ENCODE measurements at places on chromosomes 2 and 18. TPM values are rescaled to one million over a fixed set of nuclear protein-coding genes. Genes with fewer than 3 reads are reported as not detected.

- no peaks in the 10 kb centered on the region for H3K4me1 ChIP-seq
- DNase-seq: no peak
- no peak overlapping the region for H3K4me3 ChIP-seq
Observed at GRCh38 chr2:157287160-157287559, 29.7 kb downstream of the GALNT5 start.

GRCh38 chr2:34853646-34854045 is 1254.5 kb upstream of the FAM98A start:
- H3K27ac ChIP-seq: no peak overlapping the region
- H3K4me3 ChIP-seq: no peak overlapping the region
- H3K36me3 ChIP-seq: no peaks in the 10 kb centered on the region
- H3K27me3 ChIP-seq: no peaks in the 10 kb centered on the region

GRCh38 chr2:120511536-120511935 is 165.6 kb downstream of the INHBB start:
- H3K27ac ChIP-seq: no peak overlapping the region
- DNase-seq: no peak
- no peaks in the 10 kb centered on the region for H3K36me3 ChIP-seq
- no peaks in the 10 kb centered on the region for H3K4me1 ChIP-seq
- H3K27me3 ChIP-seq: peaks cover 3% of the 10 kb centered on the region
- H3K4me3 ChIP-seq: no peak overlapping the region

DNA sequence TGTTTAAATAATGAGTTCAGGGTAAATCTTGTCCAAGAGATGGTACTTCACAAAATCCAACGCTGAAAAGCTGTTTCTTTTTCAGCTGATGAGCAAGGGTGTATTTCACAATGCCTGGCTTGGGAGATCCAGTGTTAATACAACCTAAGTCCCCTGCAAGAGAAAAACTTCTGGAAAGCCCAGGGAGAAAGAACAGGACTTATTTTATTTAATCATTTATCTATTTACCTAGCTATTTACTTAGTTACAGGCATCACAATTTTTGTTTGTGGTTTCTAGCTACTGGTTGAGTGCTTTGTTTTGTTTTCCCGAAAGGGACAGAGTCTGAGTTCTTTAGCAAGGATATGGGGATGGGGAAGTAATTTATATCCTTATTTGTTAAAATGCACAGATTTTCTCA is 598.2 kb upstream of the SYT4 start:
- no peak overlapping the region for H3K4me3 ChIP-seq
- H3K27ac ChIP-seq: no peak overlapping the region
- H3K36me3 ChIP-seq: no peaks in the 10 kb centered on the region
- DNase-seq: no peak

DNA sequence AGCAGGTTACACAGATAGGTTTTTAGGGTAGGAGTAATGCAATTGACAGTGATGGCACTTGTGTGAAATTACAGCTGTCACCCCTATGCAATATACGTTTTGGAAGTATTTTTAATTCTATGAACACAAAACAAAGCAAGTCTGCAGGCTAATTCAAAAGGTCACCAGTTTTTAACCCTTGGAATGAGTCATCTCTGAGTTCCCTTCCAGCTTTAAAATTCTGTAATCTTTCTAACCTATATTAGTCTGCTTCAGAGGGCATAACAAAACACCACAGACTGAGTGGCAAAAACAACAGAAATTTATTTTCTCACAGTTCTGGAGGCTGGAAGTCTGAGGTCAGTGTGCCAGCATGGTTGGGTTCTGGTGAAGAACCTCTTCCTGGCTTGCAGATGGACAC is 596.9 kb upstream of the HNMT start:
- H3K36me3 ChIP-seq: no peaks in the 10 kb centered on the region
- no peaks in the 10 kb centered on the region for H3K27me3 ChIP-seq
- no peak for DNase-seq

DNA sequence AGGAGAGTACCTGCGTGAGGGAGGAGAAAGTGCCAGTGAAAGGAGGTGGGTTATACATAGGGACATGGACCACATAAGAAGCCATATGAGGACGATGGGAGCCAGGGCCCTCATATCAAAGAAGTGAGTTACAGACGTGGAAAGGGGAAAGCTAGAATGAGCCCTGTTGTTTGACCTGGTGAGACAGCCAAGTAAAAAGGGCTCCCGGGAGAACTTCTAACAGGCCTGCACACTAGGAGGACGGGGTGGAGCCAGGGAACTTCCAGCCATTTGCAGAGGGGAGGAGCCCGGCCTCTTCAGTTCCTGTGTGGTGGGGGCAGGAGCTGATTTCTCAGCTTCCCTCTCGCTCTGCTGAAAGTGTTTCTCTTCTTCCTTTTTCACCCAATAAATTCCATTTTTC is 84.1 kb upstream of the SLC66A3 start:
- peaks cover 4% of the 10 kb centered on the region for H3K4me1 ChIP-seq
- no peak overlapping the region for H3K27ac ChIP-seq
- no peak for DNase-seq
- no peak overlapping the region for H3K4me3 ChIP-seq
- H3K27me3 ChIP-seq: no peaks in the 10 kb centered on the region

- H3K36me3 ChIP-seq: no peaks in the 10 kb centered on the region
- no peaks in the 10 kb centered on the region for H3K27me3 ChIP-seq
- no peak overlapping the region for H3K4me3 ChIP-seq
- no peak overlapping the region for H3K27ac ChIP-seq
Observed at GRCh38 chr2:16040271-16041010, 100.1 kb downstream of the MYCN start.

GRCh38 chr2:110858135-110858725 is 125.9 kb downstream of the ACOXL start:
- DNase-seq: no peak
- no peak overlapping the region for H3K4me3 ChIP-seq
- H3K4me1 ChIP-seq: no peaks in the 10 kb centered on the region
- H3K27ac ChIP-seq: no peak overlapping the region
- H3K36me3 ChIP-seq: no peaks in the 10 kb centered on the region
- peaks cover 9% of the 10 kb centered on the region for H3K27me3 ChIP-seq

- H3K4me3 ChIP-seq: no peak overlapping the region
- no peak for DNase-seq
- no peaks in the 10 kb centered on the region for H3K36me3 ChIP-seq
- H3K4me1 ChIP-seq: peaks cover 3% of the 10 kb centered on the region
- no peaks in the 10 kb centered on the region for H3K27me3 ChIP-seq
Observed at GRCh38 chr2:43482961-43483360, 112.9 kb downstream of the THADA start.

GRCh38 chr2:68351997-68352396 is 13.1 kb upstream of the PLEK start:
- no peak overlapping the region for H3K4me3 ChIP-seq
- no peaks in the 10 kb centered on the region for H3K27me3 ChIP-seq
- no peaks in the 10 kb centered on the region for H3K4me1 ChIP-seq
- H3K36me3 ChIP-seq: no peaks in the 10 kb centered on the region
- no peak for DNase-seq

DNA sequence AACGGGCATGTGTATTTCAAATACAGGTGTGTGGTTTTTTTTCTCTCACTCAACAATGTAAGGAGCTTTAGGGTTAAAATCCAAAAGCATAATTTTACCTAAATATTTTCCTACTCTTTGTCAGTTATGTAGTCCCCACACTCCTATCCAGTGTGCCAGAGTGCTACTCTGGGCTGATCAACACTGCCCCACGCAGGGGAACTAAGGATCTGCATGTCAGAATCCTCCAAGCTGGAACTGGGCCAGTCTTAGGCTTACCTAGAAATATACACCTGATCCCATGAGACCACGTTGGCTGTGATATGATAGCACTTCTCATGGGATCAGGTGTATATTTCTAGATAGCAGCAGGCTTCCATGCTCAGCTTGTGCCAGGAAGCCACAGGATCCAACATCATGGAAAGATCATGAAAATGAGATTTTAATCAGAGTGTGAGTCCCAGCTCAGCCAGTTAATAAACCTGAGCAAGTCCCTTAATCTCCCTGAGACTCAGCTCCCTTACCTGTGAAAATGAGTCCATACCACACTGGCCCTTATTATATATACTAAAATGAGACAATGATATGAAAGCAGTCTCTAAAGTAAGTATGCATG is 29.7 kb downstream of the CCDC141 start:
- H3K4me1 ChIP-seq: no peaks in the 10 kb centered on the region
- no peak overlapping the region for H3K4me3 ChIP-seq
- DNase-seq: peak; percentile 4

DNA sequence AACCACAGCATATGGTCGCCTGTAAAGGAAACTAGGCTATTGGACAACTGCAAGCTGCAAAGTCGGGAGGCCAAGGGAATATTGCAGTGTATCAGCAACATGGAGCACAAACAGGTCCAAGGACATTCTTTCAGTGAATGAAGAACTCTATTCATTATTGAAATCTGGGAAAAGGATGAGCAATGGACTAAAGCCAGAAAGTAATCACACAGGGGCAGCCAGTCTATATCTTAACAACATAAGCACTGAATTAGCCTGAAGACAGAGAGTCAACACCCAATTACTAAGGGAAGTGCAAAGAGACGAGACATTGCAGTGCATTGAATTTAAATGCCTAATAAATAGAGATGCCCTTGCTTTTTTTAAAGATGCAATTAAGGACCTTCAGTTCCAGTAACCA is 615.5 kb upstream of the SETBP1 start:
- H3K4me1 ChIP-seq: no peaks in the 10 kb centered on the region
- H3K27ac ChIP-seq: no peak overlapping the region
- DNase-seq: no peak
- no peaks in the 10 kb centered on the region for H3K27me3 ChIP-seq
- no peak overlapping the region for H3K4me3 ChIP-seq
- H3K36me3 ChIP-seq: no peaks in the 10 kb centered on the region

DNA sequence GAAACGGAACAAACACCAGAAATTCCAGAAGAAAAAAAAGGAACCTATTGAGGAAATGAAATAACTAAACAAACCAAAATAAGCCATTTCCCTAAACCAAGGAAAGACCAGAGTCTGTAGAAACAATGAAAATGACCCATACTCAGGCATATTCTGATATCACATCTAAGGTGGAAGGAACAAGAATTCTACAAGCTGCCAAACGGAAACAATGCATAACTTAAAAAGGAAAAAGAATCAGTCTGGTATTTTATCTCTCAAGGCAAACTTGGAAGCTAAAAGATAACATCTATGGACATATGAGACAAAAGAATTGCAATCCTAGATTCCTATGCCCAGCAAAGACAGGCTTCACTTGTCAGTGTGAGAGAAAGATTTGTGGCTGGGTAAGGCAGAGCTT is 326.2 kb downstream of the PDE11A start:
- no peak for DNase-seq
- peaks cover 2% of the 10 kb centered on the region for H3K27me3 ChIP-seq
- no peaks in the 10 kb centered on the region for H3K36me3 ChIP-seq
- H3K4me1 ChIP-seq: no peaks in the 10 kb centered on the region

GRCh38 chr2:228786901-228787300 is 484.2 kb downstream of the PID1 start:
- H3K27ac ChIP-seq: no peak overlapping the region
- no peaks in the 10 kb centered on the region for H3K27me3 ChIP-seq
- no peak overlapping the region for H3K4me3 ChIP-seq
- no peaks in the 10 kb centered on the region for H3K36me3 ChIP-seq
- H3K4me1 ChIP-seq: no peaks in the 10 kb centered on the region

DNA sequence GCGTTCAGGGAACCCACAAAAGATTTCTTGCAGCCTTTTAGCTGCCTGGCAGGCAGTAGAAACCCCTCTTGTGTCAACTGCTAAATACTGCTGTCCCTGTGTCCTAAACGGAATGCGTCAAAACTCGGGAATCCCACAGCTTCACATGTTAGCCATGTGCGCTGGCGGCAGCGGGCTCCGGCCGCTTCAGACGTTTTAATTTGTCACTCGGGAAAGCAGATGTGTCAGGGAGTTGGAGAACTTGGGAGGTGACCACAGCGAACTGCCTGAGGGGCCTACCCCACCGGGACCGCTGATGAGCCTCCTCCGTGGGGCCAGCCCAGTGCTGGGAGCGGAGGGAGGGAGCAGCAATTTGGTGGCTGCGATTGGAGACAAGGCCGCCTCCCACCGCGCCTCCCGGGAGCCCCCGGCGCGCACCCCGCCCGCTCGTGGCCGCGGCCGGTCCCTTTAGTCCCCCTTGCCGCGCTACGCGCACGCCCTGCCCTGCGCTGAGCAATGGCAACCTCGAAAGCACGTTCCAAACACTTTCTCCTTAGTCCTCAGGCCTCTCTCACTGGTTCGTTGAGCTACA is 146.1 kb upstream of the SATB2 start:
- H3K27ac ChIP-seq: no peak overlapping the region
- H3K36me3 ChIP-seq: no peaks in the 10 kb centered on the region

GRCh38 chr2:99166218-99166617 is 11.5 kb downstream of the LIPT1 start:
- H3K4me3 ChIP-seq: no peak overlapping the region
- H3K4me1 ChIP-seq: no peaks in the 10 kb centered on the region
- no peak overlapping the region for H3K27ac ChIP-seq
- H3K36me3 ChIP-seq: peaks cover 27% of the 10 kb centered on the region
- no peaks in the 10 kb centered on the region for H3K27me3 ChIP-seq

- H3K27me3 ChIP-seq: no peaks in the 10 kb centered on the region
- H3K36me3 ChIP-seq: no peaks in the 10 kb centered on the region
- H3K4me3 ChIP-seq: no peak overlapping the region
- H3K27ac ChIP-seq: no peak overlapping the region
- H3K4me1 ChIP-seq: no peaks in the 10 kb centered on the region
Observed at GRCh38 chr2:9693646-9694045, 62.8 kb upstream of the YWHAQ start.

DNA sequence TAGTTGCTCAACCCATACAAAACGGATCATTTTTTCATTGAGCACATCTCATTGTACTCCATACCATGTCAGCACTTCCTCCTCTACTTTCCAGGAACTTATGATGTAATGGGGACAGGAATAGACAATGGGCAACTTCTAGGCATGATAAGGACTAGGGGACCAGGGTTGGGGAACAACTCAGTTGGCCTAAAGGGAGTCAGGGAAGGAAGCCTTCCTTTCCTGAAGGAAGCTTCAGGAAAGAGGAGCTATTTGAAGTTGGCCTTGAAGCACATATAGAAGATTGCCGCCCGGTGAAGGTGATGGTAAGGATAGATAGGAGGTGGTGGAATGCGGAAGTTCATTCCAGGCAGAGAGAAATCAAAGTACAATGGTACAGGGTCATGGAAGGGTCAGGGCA is 283.9 kb downstream of the SLC8A1 start:
- no peak overlapping the region for H3K27ac ChIP-seq
- no peak overlapping the region for H3K4me3 ChIP-seq
- DNase-seq: no peak
- H3K27me3 ChIP-seq: no peaks in the 10 kb centered on the region
- H3K36me3 ChIP-seq: no peaks in the 10 kb centered on the region

DNA sequence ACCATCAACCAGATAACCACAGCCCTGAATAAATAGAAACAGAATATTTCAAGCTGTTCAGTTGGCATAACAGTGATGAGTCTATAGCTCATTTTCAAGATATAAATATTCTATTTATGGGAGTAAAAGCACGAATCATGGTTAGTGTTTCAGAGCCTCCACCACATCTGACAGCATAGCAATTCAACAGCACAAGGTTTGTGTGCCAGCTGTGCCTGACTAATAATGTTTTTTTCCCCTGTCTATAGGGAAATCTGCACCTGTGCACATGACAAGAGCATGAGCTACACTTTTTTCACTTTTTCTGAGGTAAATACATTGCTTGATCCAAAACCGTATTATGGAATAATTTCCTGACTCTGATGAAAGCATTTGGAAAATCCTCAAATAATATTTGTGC is 251.3 kb downstream of the RPIA start:
- H3K27me3 ChIP-seq: no peaks in the 10 kb centered on the region
- no peak overlapping the region for H3K27ac ChIP-seq
- H3K4me1 ChIP-seq: no peaks in the 10 kb centered on the region
- H3K36me3 ChIP-seq: no peaks in the 10 kb centered on the region
- H3K4me3 ChIP-seq: no peak overlapping the region

IL1B gene
- not detected for total RNA-seq

PJVK gene
- 3.7 TPM for total RNA-seq

SCN3A gene
- total RNA-seq: not detected

SF3B1 gene
- 275 TPM for total RNA-seq

NCL gene
- 778 TPM for total RNA-seq

NOL4 gene
- total RNA-seq: 1.1 TPM

SLC4A5 gene
- total RNA-seq: 1.2 TPM

ERFE gene
- total RNA-seq: 10.3 TPM

COL5A2 gene
- total RNA-seq: 144 TPM

Measured in Panc1 (cell line).